Trophoblast cell (in vitro differentiated cells and primary cell): ENCODE measurements at places on chromosomes 16 and 17.

DNA sequence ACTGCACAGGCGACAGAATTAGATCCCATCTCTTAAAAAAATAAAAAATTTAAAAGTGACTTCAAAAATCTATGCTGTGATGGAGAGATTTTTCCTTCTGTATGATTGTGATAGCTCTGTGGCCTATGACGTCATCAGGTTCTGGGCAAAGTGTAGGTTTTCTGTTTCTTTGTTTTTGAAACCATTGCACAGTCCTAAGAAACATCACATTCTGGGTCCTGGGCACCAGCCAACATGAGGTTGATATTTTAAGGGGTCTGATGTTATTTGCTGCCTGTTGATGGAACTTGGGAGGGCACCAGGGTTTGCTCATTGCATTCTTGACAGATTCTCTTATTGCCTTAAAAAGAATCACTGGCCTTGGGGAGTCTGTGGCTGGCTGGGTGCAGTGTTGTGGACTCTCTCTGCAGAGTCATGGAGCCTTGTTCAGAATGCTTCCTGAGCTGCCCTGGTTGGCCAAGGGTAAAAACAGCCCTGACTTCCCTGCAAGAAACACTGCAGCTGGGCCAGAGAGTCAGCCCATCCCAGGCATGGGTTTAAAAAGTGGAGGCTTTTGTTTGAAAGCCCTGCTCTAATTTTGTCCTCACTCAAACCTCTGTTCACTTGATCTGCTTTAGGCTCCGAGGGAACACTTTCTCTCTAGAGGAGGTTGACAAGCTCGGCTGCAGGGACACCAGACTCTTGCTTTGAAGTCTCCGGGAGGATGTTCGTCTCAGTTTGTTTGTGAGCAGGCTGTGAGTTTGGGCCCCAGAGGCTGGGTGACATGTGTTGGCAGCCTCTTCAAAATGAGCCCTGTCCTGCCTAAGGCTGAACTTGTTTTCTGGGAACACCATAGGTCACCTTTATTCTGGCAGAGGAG is 10.5 kb upstream of the CYLD start:
- no peak overlapping the region for H3K27ac ChIP-seq
- no peaks in the 10 kb centered on the region for H3K4me1 ChIP-seq
- no peaks in the 10 kb centered on the region for H3K36me3 ChIP-seq

GRCh38 chr17:80997424-80998117 is 5.9 kb downstream of the CHMP6 start:
- peaks cover 50% of the 10 kb centered on the region for H3K36me3 ChIP-seq
- no peak overlapping the region for H3K27ac ChIP-seq
- no peak overlapping the region for H3K4me3 ChIP-seq
- no peak for DNase-seq

GRCh38 chr16:52251495-52251894 is 295.4 kb downstream of the TOX3 start:
- no peaks in the 10 kb centered on the region for H3K27me3 ChIP-seq
- no peaks in the 10 kb centered on the region for H3K36me3 ChIP-seq
- peak; percentile 26 for DNase-seq

DNA sequence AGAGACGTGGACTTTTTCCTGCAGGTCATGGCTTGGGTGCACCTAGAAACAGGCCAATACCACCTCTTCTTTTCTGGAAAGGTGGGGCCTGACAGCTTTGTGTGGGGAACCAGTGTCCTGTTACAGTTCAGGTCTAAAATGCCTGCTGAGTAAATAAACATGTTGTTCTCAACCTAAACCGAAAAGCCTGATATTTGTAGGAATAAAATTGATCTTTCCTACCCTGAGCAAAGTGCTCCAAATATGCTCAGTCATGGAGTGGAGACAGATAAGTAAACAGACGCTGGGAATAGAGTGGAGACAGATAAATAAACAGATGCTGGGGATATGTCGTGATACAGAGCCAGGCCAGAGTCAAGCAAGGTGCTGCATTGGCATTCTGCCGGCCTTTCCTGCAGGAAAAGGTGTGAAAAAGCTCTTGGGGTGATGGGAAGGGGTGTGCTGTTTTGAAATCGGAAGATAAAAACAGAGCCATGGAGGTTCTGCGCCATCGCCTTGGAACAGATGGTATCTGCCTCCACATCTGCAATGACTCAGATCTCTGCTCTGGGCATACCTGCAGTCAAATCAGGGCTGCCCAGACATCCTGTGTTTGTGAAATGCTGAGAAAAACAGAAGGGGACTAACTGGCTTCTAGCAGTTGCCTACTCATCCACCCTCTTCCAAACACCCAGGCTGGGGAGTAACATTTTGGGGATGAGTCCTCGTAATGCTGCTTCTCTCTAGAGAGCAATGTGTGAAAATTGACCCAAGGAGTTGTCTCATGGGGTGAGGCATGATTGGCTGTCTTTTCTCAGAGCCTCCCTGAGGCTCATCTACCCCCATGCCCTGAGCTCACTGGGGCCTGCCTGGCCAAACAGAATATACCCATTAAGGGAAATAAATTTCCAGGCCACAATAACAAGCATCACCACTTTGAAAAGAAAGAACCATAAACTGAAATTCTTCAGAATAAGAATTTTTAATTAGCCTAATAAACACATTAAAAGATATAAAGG is 16.8 kb upstream of the TRPV2 start:
- peak overlapping the region; percentile 71 for H3K27ac ChIP-seq
- peaks cover 13% of the 10 kb centered on the region for H3K4me1 ChIP-seq
- peak; percentile 74 for DNase-seq
- H3K4me3 ChIP-seq, result no peak overlapping the region

- DNase-seq, result no peak
- H3K27me3 ChIP-seq, result no peaks in the 10 kb centered on the region
- peaks cover 17% of the 10 kb centered on the region for H3K4me1 ChIP-seq
- H3K4me3 ChIP-seq, result peak overlapping the region; percentile 12
These were observed 76.0 kb downstream of the ABCC1 start for GRCh38 chr16:16025214-16025968.

GRCh38 chr17:45384789-45385262 is 47.8 kb downstream of the ARHGAP27 start:
- H3K4me1 ChIP-seq, result no peaks in the 10 kb centered on the region
- no peak overlapping the region for H3K4me3 ChIP-seq
- DNase-seq, result no peak

DNA sequence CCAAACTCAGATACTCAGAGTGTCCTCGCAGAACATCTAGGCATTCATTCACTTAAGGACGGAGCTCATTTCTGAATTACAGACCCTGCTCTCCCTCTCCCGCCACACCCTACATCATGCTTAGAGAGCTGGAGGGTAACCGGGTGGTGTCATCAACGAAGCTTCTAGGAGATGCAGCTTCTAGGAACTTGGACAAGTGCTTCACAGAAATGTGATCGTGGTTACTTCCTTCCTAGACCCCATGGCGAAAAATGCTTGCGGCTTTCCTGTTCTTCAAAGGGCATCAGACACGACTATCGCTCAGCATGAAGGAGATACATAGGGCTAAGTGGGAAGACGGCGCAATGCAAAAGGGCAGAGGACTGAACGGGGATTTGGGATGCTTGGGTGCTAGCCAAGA is 126.8 kb downstream of the ZFHX3 start:
- H3K27ac ChIP-seq, result no peak overlapping the region
- no peaks in the 10 kb centered on the region for H3K27me3 ChIP-seq
- no peaks in the 10 kb centered on the region for H3K36me3 ChIP-seq
- DNase-seq, result no peak
- no peak overlapping the region for H3K4me3 ChIP-seq

GRCh38 chr17:14474591-14474990 is 173.7 kb downstream of the HS3ST3B1 start:
- peak; percentile 28 for DNase-seq
- no peaks in the 10 kb centered on the region for H3K36me3 ChIP-seq
- H3K4me3 ChIP-seq, result no peak overlapping the region
- no peak overlapping the region for H3K27ac ChIP-seq
- H3K4me1 ChIP-seq, result no peaks in the 10 kb centered on the region
- H3K27me3 ChIP-seq, result no peaks in the 10 kb centered on the region

DNA sequence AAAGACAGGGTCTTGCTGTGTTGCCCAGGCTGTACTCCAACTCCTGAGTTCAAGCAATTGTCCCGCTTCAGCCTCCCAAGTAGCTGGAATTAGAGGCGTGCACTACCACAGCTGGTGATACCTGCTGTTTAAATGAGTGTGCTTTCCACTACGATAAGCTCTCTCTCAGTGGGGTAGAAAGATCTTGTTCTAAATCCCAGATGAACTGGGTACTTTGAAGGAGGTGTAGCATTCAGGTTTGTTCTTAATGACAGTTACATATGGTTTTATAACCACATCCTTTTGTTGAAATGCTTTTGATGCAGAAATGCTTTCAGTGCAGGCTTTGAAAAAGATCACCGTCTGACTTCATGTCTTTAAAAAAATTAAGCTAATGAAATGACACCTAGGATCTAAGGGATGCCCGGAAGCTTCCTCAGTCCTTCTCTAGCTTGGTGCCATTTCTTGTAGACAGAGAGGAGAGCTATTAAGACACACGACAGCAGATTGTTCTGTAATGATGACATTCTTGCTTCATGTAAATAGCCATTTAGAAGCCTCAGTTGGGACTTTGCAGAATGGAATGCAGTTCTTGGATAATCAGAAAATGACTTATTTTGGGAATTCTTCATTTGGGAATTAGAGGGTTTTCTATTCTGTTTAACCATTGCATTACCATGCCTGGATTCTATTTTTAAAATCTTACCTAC is 19.5 kb downstream of the PMM2 start:
- no peaks in the 10 kb centered on the region for H3K4me1 ChIP-seq
- H3K27ac ChIP-seq, result no peak overlapping the region
- peaks cover 68% of the 10 kb centered on the region for H3K36me3 ChIP-seq
- DNase-seq, result peak; percentile 6
- no peak overlapping the region for H3K4me3 ChIP-seq

- peak overlapping the region; percentile 96 for H3K27ac ChIP-seq
- DNase-seq, result peak; percentile 97
- H3K36me3 ChIP-seq, result no peaks in the 10 kb centered on the region
These were observed 743 bp downstream of the ZNF624 start for GRCh38 chr17:16652847-16653366.

DNA sequence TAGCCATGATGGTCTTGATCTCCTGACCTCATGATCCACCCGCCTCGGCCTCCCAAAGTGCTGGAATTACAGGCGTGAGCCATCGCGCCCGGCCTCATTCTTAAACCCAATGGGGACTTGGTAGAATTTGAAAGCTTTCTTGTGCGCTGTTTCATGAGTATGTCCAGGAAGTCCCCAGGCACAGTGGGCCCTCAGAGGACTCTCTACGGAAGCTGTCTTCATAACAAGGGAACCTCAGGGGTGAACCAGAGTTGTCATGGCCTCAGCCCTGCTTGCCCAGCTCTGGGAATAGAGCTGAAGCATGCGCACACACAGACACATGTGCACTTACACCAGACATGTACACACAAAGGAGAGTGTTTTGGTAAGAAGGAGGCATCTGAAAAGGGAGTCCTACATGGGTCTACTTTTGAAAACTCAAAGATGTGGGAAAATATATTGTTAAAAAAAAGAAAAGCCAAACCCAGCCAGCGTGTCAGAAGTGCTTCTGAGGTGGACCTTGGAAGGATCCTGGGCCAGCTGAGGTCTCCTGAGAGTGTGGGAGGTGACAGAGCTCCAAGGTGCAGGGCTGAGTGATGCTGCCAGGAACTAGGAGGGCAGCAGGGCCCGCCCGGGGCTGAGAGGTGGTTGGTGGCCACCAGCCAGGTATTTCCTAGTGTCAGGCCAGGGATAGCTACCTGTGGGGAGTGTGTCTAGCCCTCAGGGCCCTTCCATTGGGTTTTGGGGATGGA is 54.6 kb downstream of the EPN2 start:
- no peak overlapping the region for H3K4me3 ChIP-seq
- DNase-seq, result no peak
- H3K27ac ChIP-seq, result no peak overlapping the region
- H3K4me1 ChIP-seq, result peaks cover 35% of the 10 kb centered on the region

- no peak for DNase-seq
- H3K27ac ChIP-seq, result no peak overlapping the region
- H3K36me3 ChIP-seq, result no peaks in the 10 kb centered on the region
- H3K4me1 ChIP-seq, result no peaks in the 10 kb centered on the region
These were observed 200.3 kb downstream of the CYLD start for GRCh38 chr16:50942143-50942542.

DNA sequence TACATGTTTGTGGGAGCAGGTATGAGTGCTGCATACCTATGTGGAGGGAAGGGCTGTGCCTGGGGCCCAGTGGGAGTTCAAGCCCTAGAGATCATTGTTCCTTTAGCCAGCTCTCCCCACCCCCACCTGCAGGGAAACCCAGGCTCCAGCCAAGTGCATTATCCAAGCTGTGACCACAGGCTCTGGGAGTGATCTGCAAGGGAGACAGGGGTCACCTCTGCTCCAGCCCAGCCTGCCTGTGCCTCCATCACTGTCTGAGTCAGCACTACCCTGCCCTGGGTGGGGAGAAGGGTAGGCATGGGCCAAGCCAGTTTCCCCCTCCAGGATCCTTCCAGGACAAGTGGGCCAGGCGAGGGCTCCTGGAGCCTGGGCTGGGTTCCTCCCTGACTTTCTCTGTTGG is 32.1 kb upstream of the SBK1 start:
- DNase-seq, result no peak
- H3K36me3 ChIP-seq, result no peaks in the 10 kb centered on the region
- no peaks in the 10 kb centered on the region for H3K4me1 ChIP-seq
- H3K27ac ChIP-seq, result no peak overlapping the region
- H3K4me3 ChIP-seq, result no peak overlapping the region
- H3K27me3 ChIP-seq, result no peaks in the 10 kb centered on the region

- H3K27ac ChIP-seq, result no peak overlapping the region
- no peaks in the 10 kb centered on the region for H3K27me3 ChIP-seq
- H3K4me1 ChIP-seq, result peaks cover 9% of the 10 kb centered on the region
- H3K36me3 ChIP-seq, result no peaks in the 10 kb centered on the region
- no peak overlapping the region for H3K4me3 ChIP-seq
These were observed 123.6 kb downstream of the CMIP start for GRCh38 chr16:81567987-81568748.

DNA sequence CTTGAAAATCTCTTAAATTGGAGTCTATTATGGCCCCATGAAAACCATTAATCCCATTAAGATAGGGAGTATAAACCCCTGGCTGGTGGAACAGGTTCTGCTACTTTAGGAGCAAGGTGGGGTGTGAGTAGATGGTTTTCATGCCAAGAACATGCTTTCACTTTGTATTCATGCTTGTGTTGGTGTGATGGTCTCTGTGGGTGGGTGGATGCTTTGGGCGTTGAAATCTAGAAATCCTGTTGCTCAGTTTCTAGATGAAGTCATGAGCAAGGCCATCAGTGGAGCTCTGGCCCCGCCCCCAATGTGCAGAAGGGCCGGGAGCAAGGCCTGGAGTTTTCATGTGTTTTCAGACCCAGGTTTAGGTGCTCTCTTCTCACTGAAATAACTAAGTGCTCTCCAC is 20.1 kb downstream of the PLD6 start:
- peaks cover 43% of the 10 kb centered on the region for H3K36me3 ChIP-seq
- H3K4me1 ChIP-seq, result peaks cover 39% of the 10 kb centered on the region
- DNase-seq, result peak; percentile 88
- H3K4me3 ChIP-seq, result no peak overlapping the region
- H3K27me3 ChIP-seq, result no peaks in the 10 kb centered on the region
